LoVo (cell line): ENCODE measurements at places on chromosomes 7 and 10.

DNA sequence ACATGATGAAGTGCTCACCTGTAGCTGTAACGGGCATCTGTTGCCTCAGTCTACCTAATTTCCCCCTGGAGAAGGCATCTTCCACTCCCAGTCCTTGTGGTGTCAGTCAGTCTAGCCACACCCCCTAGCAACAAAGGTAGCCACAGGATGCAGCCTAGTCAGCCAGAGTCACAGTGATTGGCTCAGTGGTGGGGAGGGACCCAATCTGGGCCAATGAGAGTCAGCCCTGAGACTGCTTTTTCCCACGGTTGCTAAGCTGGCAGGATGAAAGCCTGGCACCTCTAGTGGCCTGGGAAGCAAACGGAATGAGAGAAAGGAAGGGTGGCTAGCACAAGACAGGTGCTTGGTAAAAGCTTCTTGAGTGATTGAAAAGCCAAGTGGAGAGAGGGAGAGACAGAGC lies 118.6 kb downstream of the SH3PXD2A start:
- DNase-seq = no peak

DNA sequence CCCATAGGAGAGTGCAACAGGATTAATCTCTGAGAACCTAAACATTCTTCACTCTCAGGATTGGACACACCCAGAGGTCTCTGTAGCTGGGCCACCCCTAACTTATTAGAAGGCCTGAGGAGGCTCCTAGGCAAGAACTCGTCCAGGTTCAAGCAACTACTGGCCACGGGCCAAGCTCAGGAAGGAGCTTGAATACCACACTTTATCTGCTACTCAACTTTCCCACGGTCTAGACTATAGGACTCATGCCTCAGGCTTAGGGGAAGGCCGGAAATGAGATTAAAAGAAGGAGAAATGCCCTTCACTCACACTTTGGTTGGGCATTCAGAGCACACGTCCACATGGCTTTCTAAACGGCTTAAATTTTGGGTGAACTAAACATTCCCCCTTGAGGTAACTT lies 142.8 kb upstream of the PHYHIPL start:
- DNase-seq = no peak

- DNase-seq = no peak
Measured at GRCh38 chr7:116963234-116963633, 9.9 kb downstream of the ST7 start.

DNA sequence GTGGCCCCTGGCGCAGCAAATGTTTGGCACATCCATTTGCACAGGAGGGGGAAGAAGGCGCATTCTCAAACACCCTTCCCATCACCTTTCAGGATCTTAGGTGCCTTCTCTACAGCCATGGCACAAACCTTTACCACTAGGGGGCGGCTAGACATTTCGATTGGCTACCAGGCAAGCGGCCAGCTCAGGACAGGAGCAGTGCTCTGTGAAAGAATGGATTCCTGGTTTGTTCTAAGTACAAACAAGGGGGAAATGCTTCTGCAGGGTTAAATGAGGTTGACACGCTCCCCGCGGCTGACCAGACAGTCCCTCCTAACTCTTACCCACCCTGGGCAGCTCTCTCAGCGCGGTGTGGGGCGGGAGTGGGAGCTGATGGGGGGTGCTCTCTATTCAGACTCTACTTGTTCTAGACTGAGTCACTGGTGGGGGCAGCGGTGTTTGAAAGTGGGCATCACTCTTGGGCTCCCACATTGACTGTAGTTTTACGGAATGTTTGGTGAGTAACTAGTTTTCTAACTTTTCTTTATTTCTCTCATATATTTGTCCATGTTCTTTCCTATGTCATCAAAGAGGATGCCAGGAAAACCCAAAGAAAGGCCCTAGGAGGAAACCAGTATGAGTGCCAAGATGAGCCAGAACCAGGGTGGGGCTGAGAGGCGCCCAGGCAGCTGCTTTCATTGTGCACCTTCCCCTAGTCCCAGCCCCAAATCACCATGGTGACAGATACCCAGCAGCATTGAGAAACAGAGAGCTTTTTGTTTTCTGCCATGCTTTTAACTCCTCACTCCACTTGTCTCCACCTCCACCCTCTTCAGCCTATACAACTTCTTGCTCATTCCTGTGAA lies 61.4 kb upstream of the GPR158 start:
- DNase-seq = peak; percentile 79

DNA sequence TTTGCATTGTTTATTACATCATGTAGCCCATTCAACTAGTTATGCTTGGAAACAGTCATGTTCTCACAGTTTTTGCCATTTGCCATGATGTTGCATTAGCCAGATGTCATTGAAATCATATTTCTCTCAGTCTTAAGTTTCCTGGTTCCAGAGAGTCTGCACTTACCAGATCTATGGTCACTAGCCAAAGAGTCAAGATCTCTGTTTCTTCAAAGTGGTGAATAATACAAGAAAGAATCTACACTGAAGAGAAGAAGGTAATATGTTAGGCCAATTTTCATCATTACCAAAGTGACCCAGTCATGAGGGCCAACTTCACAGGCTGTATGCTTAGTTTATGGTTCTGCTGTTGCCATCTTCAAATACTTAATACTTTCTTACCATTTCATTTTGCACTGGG lies 89.0 kb upstream of the PHYHIPL start:
- no peak for DNase-seq

GRCh38 chr7:142638581-142638980 lies 110.7 kb upstream of the PRSS1 start:
- DNase-seq = no peak

- peak; percentile 91 for DNase-seq
Measured at GRCh38 chr10:48194830-48195229, 79.7 kb downstream of the FRMPD2 start.

GRCh38 chr7:31084226-31084625 lies 32.1 kb downstream of the ADCYAP1R1 start:
- DNase-seq = no peak

DNA sequence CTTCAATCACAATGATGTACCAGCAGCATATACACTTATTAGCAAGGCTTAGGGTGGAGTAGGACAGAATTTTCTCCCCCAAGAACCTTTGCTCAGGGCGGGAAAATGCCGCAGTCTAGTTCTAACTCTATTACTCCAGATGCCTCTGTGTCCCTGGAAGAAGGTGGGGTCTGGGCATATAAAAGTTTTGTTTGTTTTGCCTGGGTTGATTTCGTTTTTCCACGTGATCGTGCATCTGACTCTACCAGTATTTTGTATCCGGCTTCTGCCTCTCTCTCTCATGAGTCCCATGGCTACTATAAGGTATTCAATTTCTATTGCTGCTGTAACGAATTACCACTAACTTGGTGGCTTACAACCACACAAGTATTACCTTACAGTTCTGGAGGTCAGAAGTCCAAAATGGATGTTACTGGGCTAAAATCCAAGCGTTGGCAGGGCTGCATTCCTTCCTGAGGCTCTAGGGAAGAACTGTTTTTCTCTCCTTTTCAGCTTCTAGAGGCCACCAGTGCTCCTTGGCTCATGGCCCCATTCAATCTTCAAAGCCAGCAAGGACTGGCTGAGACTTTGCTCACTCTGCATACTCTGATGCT lies 181.2 kb upstream of the PRSS58 start:
- DNase-seq = no peak

DNA sequence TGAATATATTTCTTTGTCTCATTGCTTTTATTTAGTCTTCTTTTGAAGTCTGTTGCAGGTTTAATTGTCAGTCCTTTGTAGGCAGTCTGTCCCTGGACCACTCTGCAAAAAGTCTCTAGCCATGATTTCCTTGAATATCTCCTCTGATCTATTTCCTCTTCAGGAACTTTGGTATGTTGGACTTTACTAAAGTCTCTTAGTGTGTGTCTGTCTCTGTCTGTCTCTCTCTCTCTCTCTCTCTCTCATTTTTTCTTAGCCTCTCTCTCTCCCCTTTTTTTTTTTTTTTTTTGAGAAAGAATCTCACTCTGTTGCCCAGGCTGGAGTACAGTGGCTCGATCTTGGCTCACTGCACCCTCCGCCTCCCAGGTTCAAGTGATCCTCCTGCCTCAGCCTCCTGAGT lies 57.5 kb downstream of the ADD3 start:
- no peak for DNase-seq

- no peak for DNase-seq
Measured at GRCh38 chr7:143085109-143085508, 33.0 kb downstream of the OR6V1 start.

GRCh38 chr10:49090696-49091380 lies 24.5 kb downstream of the VSTM4 start:
- no peak for DNase-seq

DNA sequence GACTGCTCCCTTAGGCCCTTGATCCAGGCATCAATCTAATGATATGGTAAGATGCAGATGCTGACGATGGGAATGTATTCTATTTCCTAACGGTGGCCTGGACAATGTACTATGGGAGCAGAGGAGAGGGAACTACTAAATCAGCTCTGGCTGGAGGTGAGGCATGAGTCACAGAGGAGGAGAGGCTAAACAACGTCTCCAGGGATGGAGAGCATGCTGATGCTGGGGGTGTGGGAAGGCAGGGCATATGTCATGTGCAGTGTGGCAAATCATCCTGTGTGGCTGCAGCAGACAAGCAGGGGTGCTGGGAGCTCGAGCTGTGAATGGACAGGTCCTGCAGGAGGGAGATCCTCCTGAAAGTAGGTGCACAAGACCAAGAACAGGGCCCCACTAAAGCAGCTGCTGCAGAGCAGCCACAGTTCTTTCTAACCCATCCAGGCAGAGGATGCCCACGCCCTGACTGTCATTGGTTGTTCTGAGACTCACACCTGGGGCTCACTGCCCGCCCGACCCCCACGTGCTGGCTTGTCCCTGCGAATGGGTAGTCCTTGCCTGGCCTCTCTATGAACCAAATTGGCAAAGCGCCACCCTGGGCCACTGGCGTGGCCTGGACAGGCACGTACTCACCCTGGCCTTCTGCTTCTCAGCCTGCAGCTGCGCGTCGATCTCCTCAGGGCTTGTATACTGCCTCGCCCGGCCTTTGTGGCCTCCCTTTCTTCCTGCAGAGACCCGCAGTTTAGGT lies 4.0 kb downstream of the PDAP1 start:
- no peak for DNase-seq

DNA sequence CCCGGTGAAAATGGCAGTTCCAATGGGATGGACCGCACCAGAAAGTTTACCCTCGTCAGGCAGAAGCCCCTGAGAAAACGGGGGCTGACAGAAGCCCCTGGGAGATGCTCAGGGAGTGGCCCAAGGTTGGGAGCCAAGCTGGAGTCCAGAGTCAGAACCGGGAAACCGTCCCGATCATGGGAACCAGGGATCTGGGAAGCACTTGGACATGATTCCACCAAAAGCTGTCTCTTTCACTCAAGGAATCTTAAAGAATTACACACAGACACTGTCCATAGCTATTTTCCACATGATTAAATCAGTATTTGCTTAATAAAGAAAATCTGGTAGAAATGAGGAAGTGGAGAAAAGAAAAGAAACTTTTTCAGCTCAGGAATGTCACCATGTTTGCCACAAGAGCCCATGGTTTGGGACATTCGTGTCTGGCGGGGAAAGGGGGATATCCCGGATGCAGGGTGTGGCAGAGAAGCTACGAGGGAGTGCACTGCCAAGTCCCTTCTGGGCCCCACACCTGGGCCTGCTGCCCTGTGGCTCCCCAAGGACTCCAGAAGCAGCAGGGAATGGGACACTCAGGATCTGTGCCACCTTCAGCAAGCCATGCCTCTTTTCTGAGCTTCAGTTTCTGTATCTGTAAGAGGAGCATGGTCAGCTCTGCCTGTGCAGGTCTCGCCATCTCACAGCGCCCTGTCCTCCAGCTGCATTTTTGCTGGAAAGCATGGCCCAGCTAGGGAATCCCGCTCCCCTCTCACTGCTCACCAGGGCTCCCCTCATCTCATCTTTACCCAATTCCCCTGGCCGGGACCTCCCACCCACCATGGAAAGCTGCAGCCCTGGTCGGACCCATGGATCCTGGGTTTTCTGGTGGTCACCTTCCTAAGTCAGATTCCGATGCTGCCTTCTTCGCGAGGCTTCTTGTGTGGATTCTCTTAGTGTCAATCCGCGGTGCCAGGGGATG lies 225.1 kb upstream of the GRB10 start:
- no peak for DNase-seq

DNA sequence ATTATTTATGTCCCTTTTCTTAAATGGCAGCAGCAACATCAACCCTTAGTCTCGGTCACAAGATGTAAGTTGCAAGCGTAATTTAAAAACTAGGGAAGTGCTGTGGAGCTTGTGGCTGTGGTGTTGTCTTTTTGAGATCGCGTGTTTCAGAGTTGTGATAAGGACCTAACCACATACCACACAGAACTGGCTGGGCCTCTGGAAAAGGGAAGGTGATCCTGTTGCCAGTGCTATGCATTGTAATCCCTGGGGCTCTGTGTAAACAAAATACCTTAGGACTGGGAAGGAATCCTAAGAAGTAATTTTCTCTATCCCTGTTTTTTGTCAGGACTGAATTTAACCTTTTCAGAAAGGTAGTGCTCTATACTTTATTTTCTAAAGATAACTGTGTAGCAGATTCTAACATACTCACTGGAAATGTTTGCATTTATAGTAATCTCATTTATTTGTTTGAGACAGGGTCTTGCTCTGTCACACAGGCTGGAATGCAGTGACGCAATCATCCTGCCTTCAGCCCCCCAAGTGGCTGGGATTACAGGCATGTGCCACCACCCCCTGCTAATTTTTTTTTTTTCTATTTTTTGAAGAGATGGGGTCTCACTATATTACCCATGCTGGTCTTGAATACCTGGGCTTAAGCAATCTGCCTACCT lies 60.4 kb downstream of the INPP5F start:
- DNase-seq = no peak

DNA sequence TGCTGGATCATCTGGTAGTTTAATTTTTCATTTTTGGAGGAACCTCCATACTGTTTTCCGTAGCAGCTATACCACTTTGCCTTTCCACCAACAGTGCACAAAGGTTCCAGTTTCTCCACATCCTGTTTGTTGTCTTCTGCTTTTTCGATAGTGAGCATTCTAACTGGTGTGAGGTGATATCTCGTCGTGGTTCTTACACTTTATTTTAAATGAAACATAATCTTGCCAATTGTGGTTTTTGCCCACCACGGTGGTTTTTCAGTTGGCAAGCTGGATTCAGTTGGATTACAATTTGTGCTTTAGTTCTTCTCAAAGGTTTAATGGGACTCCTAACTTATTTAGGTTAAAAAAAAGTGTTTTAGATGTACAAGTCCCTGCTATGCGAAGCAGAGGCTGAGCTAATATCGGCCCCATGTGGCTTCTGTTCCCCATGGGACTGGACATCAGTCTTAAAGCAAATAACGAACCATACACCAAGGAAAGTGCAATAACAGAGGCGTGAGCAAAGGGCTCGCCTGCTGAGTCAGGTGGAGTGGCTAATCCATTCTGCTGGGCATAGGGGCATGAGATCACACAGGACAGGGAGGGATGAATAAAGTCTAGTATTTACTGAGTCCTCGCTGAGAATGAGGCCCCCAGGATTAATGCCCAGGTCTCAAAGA lies 153.6 kb downstream of the AOAH start:
- no peak for DNase-seq

DNA sequence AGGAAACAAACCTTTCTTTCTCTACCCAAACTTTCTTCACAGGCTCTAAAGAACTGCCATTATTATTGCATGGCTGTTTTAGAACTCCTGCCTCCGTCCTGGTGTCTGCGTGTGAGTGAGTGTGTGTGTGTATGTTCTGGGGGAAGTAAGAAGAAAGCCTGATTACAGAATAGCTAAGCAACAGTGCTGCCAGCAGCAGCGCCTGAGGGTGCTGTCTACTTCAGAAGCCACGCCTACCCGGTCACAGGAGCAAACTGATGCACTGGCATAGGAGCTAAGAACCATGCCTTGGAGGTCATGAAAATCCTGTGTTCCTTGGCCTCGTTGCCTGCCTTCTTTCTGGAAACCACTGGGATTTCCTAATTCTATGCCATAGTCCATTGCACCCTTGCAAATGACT lies 25.2 kb downstream of the LIPK start:
- no peak for DNase-seq

GRCh38 chr10:67819768-67820204 lies 18.2 kb downstream of the DNAJC12 start:
- DNase-seq = no peak
